CD8-positive, alpha-beta memory T cell (primary cell): ENCODE measurements at places on chromosomes 5 and 9.

DNA sequence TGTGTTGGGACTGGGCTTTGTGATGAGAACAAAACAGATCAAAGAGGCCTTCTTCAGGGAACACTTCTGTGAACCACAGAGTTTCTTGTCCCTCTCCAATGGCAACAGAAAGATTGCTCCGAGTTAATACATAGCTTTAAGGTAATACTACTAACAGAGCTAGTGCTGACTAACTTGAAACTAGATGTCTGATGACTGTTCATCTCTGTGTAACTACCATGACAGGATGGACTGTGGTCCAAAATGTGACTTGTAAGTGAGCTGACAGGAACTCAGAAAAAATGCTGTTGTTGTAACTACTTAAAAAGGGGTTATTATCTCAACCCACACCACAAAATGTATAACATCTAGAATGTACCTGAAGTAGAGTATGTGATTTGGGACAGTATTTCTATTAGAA is 630.2 kb upstream of the DMAC1 start:
- no peak for DNase-seq

DNA sequence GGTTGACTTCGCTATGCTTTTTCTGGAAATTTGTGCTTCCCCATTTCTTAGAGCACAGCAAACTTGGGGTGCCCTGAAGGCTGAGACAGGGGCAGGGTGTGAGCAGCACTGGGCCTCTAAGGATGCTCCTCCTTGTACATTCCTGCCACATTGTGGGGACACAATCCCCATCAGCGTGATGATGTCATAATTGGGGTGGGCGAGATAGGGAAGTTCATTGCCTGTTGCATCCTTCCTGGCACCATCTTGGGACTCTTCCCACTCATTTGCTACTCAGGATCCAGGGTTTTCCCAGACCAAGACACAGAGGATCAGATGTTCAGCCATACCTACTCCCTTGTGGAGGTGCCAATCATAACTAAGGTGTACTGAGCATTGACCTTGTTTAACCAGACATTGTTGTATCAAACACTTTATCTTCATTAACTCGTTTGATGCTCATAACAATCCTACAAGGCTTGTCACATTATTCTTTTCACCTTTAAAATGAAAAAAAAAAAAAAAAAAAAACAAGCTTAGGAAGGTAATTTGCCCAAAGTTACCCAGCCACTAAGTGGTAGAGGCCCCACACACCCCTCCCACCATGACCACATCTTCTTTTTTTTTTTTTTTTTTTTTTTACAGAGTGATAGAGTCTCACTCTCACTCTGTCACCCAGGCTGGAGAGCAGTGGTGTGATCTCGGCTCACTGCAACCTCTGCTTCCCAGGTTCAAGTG is 87.6 kb downstream of the UGCG start:
- DNase-seq = no peak

DNA sequence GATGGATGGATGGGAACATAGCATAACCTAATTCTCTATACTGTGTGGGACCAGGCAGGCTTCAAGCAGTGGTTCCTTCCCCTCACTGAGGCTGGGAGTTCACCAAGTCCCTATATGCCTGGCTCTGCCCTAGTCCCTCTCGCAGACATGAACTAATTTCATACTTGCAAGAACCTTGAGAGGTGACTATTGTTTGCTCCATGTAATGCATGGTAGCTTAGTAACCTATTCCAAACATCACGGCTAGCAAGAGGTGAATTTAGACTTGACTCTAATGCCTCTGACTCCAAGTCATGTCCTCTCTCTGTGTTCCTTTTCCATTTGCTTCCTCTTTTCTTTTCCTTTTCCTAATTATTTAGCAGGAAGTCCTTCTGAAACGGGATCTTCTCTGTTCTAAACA is 25.9 kb upstream of the ERMP1 start:
- DNase-seq = no peak

GRCh38 chr5:16007750-16008415 is 171.7 kb downstream of the MARCHF11 start:
- no peak for DNase-seq

- DNase-seq = no peak
Observed at GRCh38 chr5:98072921-98073320, 700.5 kb upstream of the RGMB start.

GRCh38 chr9:137984005-137984404 is 106.4 kb downstream of the CACNA1B start:
- no peak for DNase-seq

- DNase-seq = no peak
Observed at GRCh38 chr5:129342796-129343195, 117.3 kb upstream of the ADAMTS19 start.

- no peak for DNase-seq
Observed at GRCh38 chr9:91534374-91534773, 110.7 kb upstream of the NFIL3 start.

- DNase-seq = no peak
Observed at GRCh38 chr5:129569295-129569694, 109.2 kb downstream of the ADAMTS19 start.

GRCh38 chr9:75939536-75940111 is 49.2 kb downstream of the PCSK5 start:
- no peak for DNase-seq

GRCh38 chr5:74863726-74864125 is 2.5 kb downstream of the FAM169A start:
- DNase-seq = no peak

- no peak for DNase-seq
Observed at GRCh38 chr5:2381861-2382260, 369.6 kb downstream of the IRX2 start.

GRCh38 chr5:12480487-12480886 is 576.2 kb upstream of the CTNND2 start:
- no peak for DNase-seq

DNA sequence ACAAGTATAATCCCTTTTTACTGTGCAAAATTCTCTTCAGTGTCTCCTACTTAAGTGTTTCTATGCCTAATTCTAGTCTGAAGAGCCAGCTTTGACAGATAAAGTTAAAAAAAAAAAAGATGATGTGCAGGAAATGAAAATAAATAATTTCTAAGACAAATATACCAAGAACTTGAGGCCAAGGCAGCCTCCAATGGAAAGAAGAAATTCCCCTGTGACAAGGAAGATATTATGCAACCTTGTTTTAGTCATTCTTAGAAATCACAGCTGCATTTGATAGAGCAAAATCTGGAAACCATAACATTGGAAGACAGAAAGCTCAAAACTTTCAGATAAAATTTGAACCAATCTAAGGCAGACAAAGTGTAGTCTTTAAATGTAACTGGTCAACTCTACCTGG is 375.9 kb upstream of the TLE4 start:
- DNase-seq = no peak

- no peak for DNase-seq
Observed at GRCh38 chr9:84151640-84152039, 171.0 kb downstream of the RMI1 start.

DNA sequence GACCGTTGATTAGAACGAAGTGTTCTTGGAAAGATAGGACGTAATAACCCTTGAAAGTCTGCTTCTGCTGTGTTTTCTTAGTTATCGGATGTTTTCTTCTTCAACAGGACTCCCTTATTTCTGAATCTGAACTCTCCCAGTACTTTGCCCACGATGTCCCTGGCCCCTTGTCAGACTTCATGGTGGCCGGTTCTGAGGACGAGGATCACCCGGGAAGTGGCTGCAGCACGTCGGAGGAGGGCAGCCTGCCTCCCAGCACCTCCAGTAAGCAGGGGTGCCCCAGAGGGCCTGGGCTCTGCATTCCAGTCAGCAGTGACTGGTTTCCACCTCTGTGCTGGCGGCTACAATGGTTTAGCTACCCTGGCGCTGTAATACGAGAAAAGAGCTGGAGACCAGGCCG is 102.1 kb downstream of the GOLPH3 start:
- no peak for DNase-seq

DNA sequence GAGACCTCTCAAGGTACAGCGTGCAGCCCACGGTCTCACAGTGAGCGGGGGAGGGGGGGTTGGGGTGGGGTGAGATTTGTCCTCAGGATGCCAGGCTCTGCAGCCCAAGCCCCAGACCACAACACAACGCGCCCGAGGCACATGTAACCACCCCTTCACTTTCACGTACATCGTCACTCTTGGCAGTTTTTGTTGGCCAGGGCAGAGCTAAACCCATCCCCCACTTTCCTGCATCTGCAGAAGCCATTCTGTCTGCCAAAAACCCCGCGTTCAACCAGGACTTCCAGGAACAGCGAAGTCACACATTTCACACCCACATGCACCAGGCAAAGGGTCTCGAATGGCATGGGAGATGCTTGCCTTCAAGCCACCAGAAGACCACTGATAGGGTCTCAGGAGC is 9.4 kb upstream of the SMIM23 start:
- DNase-seq = no peak

- no peak for DNase-seq
Observed at GRCh38 chr5:1672396-1672795, 127.2 kb downstream of the MRPL36 start.

DNA sequence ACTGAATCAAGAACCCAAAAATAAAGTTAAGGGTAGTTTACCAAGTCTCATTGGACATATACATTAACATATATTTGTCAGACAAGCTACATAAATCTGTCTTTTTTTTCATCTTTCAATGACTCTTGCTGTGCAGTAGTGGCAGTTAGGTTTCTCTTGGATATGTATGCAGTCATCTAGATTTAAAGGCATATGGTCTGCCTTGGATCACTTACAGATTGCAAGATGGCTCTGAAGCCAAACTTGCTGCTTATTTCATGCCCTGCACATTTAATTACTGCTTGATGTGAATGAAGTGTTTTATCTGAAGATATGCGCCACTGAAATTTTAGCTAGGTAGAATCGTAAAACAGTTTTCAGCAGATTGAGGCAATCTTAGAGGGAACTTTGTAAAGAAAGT is 18.6 kb upstream of the MAN2A1 start:
- no peak for DNase-seq
